ENCODE measurements at places on chromosomes 13 and 19.

- DNase-seq = no peak
Measured at GRCh38 chr19:19480688-19481087, 34.7 kb downstream of the TSSK6 start.

DNA sequence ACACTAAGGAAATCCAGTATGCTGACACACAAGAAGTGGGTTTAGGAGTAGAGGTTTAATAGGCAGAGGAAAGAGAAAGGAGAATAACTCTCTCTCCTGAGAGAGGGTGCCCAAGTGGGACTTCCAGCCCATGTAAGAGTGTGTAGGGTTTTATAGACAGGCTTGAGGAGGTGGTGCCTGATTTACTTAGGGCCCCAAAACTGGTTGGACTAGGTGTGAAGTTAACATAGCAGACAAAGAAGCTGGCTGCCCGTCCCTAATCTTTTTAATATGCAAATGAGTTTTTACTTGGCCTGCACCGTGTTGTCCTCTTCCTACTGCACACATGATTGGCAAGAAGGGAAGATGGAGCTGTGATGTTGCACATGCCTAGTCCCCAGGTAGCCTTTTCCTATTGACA, 752.5 kb upstream of the SLITRK5 start:
- DNase-seq = no peak

DNA sequence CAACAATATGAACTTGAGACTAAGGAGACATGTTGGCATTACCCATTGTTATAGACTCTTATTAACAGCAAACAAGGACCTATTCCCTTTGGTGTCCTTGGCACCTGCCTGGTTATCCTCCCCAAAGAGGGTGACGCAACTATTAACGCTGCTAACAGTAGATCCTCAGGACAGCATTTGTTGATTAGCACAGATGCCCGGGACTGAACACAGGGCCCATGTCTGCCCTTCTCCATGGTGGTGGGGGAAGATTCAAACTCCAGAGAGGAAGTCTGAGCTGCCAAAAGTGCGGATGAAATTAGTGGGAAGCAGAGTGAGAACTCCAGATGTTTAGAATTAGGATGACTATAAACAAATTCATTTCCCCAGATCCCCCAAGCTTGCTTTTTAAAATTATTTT, 101.2 kb upstream of the RAP2A start:
- no peak for DNase-seq

DNA sequence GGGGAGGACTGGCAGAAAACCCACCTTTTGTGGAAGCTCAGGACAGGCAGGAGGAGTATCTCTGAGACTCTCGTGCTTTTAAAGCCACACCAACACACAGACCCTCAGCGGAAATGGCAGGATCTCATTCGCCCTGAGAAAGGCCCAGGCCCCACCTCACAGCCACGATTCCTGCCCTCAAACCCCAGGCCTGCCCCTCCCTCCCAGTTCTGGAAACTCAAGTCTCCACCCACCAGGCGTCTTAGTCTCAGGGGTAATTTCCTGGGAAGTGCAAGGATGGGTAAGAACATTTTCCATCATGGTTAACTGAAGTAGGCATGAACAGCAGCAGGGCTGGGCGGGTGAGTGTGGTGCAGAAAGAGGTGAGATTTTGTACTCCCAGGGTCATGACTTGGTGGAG, 8.0 kb upstream of the PDE4C start:
- DNase-seq = no peak

GRCh38 chr13:75326173-75327134, 155.5 kb downstream of the TBC1D4 start:
- DNase-seq = no peak

GRCh38 chr19:17686592-17687024, 1.5 kb downstream of the UNC13A start:
- peak; percentile 31 for DNase-seq

GRCh38 chr19:55232286-55232602, 3.7 kb upstream of the TMEM86B start:
- DNase-seq = no peak

GRCh38 chr13:45224176-45224575, 23.3 kb upstream of the KCTD4 start:
- peak; percentile 36 for DNase-seq

DNA sequence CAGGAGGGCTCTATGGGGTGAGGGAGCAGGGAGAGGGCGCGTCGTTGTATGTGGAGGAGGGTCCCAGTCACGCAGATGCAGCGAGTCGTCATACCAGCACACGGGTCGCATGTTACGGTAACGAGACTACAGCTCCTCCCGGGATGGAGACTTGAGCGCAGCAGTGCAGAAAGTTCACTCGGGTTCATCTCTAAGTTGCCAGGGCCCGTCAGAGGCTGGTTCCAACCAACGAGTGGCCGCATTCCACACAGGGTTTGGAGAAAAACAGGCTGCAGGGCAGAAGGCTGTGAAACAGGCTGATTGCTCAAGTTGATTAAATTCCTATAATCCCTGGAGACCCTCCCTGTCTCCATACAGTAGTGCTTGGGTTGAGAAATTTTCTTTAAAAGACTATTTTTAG, 21.9 kb upstream of the TTYH1 start:
- DNase-seq = no peak

DNA sequence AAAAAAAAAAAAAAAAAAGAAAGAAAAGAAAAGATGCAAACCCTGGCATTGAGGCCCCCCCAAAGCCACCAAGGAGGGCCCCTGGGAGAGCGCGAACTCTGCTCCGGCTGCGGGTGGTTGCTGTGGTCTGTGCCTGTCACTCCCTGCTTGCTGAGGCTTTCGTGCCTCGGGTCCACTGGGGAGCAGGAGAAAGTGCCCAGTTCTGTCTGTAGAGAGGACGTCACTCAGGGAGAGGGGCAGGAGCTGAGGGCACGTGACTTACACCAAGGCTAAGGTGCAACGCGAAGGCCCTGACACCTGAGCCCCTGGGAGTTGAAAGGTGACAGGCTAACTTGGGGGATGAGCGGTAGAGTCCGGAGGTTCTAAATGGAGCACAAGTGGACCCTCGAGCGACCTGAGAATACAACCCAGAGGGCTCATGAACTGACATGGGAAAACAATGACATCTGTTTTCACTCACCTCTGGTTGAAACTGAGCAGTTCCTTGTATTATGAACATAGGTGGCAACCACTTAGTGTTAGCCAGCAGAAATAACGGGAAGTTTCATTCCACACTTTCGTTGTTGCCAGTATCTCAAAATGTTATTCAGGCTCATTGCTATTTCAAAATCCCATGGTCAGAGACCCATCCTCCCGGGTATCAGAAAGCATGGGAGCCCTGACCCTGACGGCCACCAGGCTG, 69.2 kb upstream of the TM9SF2 start:
- DNase-seq = no peak

- no peak for DNase-seq
Measured at GRCh38 chr13:40344270-40345148, 321.9 kb downstream of the FOXO1 start.

GRCh38 chr13:84959818-84960217, 839.4 kb downstream of the SLITRK6 start:
- DNase-seq = no peak

DNA sequence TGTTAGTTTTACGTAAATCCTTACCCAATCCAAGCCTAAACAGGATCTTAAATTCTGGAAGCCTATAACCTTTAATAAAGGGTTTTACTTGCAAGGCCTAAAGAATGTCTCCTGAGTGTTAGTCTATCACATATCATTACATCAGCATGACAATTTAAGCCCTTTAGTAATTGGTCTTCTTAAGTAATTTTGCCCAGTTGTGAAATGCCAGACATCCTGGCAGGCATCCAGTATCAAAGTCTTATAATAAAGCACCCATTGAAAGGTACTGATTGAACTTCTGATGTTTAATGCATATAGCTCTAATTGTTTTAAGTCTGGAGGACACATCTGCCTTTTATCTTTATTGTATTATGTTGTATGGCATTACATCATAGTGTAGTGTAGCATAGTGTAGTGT, 1078.9 kb downstream of the SLITRK1 start:
- DNase-seq = no peak

DNA sequence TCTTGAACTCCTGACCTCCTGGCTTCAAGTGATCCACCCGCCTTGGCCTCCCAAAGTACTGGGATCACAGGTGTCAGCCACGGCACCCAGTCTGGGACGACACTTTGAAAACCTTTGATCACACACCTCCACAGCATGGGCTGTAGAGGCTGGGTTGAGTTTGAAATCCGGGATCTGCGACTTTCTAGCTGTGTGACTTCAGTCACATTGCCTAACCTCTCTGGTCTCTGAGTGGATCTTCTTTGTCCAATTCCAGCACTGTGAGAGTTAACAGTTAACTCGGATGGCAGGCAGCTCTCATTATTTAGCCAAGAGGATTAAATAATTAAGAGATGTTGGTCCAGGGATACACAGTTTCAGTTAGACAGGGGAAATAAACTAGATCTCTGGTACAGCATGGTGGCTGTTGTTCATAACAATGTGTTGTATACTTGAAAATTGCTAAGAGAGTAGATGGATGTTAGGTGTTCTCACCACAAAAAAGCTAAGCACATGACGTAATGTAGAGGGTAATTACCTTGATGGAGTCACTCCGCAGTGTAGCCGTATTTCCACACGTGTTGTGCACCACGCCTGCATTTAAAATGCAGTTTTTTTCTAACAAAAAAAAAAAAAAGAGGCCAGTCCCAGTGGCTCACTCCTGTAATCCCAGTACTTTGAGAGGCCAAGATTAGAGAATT, 1.9 kb downstream of the GALP start:
- no peak for DNase-seq

- no peak for DNase-seq
Measured at GRCh38 chr13:42086582-42086981, 38.1 kb downstream of the DGKH start.

DNA sequence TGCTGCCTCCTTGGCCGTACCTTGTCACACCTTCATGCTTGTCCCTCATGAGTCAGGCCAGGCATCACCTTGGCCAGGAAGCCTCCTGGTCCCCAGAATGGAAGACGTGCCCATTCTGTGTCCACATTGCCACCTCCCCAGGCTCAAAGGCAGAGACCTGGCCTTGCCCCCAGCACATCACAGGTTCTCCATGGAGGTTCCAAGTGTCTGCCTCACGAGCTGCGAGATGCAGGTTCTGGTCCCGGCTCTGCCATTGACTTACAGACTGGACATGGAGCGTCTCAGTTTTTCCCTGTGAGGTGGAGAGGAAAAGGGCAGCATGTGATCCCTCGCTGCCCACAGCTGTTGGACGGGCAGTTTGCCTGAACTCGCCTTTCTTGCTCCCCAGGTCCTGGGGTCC, 9.1 kb upstream of the SLC7A10 start:
- no peak for DNase-seq

- DNase-seq = no peak
Measured at GRCh38 chr19:2112516-2113320, 16.0 kb downstream of the IZUMO4 start.
